ENCODE measurements at places on chromosomes 3 and 15. TPM values are rescaled to one million over a fixed set of nuclear protein-coding genes. Genes with fewer than 3 reads are reported as not detected.

DNA sequence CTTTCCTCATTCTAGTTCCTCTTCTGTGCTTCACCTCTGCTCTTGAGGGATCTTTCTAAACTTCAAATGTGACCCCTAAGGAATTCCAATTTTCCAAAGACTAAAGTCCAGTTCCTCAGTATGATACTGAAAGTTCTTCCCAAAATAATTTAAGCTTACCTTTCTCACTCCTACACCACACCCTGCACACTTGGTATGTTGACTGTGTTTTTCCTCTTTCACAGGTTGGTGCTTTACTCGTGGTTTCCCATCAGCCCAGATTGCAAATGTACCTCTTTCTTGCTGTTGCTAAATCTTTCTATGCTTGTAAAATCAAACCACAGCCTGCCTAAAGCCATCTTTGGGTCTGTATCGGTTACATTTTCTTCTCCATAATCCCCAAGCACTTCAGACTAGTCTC is 30.5 kb upstream of the CLDN16 start:
- no peak for DNase-seq

GRCh38 chr3:176172492-176172891 is 1024.8 kb downstream of the TBL1XR1 start:
- no peak for DNase-seq

DNA sequence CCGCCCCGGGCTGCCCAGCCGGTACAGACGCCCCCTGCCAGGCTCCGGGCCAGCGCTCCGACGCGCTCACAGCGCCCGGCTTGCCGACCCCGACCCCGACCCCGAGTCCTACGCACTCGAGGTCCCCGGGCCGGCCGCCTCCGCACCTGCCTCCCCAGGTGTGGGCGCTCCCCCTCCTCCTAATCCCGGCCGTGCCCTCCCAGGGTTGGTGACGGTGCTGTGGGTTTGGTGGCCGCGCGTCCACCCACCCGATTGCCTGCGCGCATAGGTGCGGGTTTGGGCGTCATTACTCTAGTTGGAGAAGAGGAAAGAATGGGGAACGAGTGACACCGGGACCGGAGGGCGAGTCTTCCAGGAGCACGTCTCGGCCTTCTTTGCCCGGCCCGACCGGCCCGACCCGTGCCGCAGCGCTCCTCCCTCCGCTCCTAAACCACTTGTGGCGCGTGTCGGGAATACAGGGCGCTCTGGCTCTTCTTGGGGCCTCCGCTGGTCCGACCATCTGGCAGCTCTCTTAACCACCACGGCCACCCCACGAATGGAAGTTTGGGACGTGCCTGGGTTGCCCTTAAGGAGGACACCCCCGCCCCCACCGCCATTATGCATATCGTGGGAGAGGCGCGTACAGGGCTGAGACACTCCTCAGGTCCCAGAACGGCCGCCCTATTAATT is 810 bp upstream of the THRB start:
- DNase-seq = no peak

- no peak for DNase-seq
Observed at GRCh38 chr3:32165442-32165841, 59.0 kb downstream of the GPD1L start.

- no peak for DNase-seq
Observed at GRCh38 chr3:89606151-89606550, 498.7 kb downstream of the EPHA3 start.

GRCh38 chr3:71371282-71371681 is 212.2 kb downstream of the FOXP1 start:
- DNase-seq = no peak

CD47 gene
- 73.7 TPM for polyA plus RNA-seq

GOLGA8R gene
- polyA plus RNA-seq = 5.0 TPM

ABHD6 gene
- 11.7 TPM for polyA plus RNA-seq
